Myocyte (in vitro differentiated cells): ENCODE measurements at places on chromosomes 2 and 18. TPM values are rescaled to one million over a fixed set of nuclear protein-coding genes. Genes with fewer than 3 reads are reported as not detected.
A peak's percentile ranks its signal among the peaks of the same experiment; 100 is the strongest.

The ABCG8 gene
- total RNA-seq: not detected in 2 replicates

The GFPT1 gene
- total RNA-seq: 40.5 and 80.7 TPM in 2 replicates

The CCL20 gene
- total RNA-seq: not detected in 2 replicates

DNA sequence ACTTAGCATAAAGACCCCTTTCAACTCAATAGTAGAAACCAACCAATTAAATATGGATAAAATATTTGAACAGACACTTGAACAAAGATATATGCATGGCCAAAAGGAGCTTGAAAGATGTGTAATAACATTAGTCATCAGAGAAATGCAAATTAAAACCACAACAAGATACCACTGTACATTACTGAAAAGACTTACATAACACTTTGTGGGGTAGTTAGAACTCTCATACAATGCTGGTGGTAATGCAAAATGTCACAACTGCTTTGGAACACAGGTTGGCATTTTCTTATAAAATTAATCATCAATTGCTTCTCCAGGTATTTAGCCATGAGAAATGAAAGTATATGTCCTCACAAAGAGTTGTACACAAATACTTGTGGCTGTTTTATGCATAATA is 60.7 kb downstream of the TTC27 start:
- no peak for DNase-seq

- no peak for DNase-seq
Measured at GRCh38 chr18:23503963-23504344, 643 bp downstream of the RMC1 start.

DNA sequence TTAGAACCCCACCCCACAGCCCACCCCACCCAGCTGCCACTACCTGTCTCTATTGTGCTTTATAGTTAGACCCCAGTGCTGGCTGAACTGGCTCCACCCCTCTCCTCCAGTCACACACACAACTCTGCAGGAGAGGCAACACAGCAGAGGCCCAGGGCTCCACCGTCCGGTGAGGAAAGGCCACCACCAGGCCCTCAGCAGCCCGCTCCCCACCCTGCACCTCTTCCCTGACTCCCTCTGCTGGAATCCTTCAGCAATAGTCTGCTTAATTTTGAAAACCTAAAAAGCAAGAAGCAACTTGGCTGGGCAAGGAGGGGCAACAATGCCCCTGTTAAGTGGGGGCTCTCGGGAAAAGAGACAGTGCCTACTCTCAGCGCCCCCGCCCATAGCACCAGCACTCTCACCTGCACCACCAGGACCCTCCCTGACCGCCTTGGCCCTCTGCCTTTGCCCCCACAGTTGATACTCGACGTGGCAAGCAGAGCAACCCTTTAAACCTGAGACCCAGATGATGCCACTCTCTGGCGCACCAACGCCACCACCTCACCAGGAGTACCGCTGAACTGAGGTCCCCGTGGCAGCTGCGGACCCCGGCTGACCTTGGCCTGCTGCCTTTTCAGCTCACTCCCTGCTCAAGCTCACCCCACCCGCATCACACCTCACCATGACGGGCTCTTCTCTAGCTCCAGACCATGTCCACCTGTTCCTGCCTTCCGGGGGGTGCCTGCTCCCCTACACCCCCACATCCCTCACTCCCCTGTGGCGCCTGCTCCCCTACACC is 45.7 kb downstream of the NDUFA10 start:
- no peak for DNase-seq

GRCh38 chr18:48207733-48208132 is 201.4 kb downstream of the ZBTB7C start:
- no peak for DNase-seq

The HOXD12 gene
- total RNA-seq: not detected in 2 replicates

DNA sequence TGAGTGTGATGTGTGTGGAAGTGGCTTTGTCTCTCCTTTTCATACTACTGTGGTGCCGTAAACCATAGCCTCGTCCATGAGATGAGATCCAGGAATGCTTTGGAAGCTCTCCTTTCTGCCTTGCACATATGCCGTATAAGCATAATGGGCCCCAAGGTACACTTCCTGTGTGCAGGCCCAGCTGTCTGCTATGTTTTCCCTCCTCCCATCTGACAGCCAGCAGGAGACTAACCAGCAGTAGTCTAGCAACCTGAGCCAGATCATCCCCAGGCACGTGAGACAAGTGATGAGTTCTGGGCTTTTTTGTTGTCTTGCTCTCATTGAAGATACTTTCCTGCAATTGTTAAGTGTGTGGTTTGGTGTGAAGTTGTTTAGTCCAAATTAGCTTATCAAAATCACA is 555.5 kb upstream of the LRRTM4 start:
- DNase-seq: no peak

The VWA3B gene
- not detected in 2 replicates for total RNA-seq

- DNase-seq: no peak
Measured at GRCh38 chr2:156455361-156455975, 19.3 kb downstream of the GPD2 start.

DNA sequence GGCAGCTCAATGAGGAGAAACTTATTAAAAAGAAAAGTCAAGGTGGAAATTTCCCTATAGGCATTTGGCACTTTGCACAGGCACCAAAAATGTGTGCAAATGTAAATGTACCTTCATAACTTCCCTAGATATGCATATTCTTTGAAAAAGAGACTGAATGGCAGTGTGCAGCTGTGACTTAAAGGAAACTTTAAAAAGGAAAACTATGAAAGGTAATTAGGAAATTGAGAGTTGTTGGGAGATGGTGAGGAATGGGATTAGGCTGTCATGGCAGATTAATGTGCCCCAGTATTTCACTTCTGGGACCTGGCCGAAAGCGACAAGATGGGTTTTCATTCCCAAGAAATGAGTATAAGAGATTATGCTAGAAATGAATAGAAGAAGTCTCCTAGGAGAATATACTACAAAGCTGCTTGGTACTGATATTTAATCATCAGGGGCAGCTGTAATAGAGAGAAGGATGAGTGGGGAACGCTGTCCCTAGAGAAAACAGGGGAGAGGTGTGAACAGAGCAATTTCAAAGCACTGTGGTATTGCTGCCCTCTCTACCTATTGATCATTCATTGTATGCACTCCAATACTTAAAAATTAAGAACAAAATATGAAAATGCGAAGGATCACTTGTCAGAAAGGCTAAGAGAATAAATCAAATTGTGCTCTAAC is 313.1 kb downstream of the AGPS start:
- DNase-seq: no peak

DNA sequence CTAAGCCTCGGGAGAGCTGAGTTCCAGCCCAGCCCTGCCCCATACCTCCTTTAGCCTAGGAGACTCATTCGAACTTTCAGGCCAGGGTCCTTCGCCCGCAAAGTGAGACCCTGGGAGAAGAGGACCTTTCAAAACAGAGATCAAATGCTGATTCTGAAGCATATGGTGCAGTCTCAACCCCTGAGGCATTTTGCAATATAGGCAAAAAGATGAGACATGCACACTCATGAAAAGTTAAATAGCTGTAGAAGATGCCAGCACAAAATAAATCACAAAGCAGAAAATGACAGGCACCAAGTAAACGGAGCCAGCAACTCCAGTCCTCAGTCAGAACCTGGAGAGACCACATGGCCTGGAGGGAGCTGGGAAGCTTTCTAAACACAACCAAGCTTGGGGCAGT is 542.7 kb upstream of the RAB6C start:
- no peak for DNase-seq

DNA sequence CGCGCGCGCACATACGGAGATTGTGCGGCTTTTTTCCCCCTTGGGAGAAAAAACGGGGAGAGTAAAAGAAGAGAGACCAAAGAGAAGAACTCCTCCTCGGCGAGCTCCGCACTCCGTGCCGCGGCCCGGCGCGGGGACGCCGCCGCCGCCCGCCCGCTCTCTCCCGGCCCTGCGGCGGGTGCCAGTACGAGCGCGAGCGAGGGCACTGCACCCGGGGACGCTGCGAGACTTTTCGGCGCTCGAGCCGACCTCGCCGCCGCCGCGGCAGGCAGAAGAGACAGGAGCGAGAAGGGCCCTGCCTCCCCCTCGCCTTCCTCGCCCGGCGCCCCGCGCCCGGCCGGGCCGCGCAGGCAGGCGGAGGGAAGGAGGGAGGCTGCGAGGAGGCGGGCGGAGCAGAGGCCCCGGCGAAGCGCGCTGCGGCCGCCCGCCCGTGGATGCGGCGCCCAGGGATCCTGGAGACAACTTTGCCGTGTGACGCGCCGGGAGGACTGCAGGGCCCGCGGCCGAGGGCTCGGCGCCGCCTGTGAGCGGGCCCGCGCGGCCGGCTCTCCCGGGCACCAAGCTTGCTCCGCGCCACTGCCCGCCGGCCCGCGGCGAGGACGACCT is 857 bp upstream of the INHBB start:
- DNase-seq: no peak

The MATN3 gene
- total RNA-seq: 1.1 and 1.2 TPM in 2 replicates

DNA sequence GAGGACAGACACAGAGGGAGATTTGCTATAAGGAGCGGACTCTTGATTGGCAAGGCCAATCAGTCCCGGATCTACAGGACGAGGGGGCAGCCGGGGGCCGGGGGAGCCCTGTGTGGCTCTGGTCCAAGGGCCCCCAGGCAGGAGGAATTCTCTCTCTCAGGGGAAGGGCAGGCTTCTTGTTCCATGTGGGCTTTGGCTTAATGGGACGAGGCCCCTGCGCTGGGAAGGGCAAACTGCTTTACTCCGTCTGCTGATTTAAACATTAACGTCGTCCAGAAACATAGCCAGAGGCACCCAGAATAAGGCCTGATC is 75.9 kb downstream of the TMEM18 start:
- no peak for DNase-seq

The CPSF3 gene
- total RNA-seq: 44.0 and 45.3 TPM in 2 replicates

The POU3F3 gene
- total RNA-seq: not detected in 2 replicates

DNA sequence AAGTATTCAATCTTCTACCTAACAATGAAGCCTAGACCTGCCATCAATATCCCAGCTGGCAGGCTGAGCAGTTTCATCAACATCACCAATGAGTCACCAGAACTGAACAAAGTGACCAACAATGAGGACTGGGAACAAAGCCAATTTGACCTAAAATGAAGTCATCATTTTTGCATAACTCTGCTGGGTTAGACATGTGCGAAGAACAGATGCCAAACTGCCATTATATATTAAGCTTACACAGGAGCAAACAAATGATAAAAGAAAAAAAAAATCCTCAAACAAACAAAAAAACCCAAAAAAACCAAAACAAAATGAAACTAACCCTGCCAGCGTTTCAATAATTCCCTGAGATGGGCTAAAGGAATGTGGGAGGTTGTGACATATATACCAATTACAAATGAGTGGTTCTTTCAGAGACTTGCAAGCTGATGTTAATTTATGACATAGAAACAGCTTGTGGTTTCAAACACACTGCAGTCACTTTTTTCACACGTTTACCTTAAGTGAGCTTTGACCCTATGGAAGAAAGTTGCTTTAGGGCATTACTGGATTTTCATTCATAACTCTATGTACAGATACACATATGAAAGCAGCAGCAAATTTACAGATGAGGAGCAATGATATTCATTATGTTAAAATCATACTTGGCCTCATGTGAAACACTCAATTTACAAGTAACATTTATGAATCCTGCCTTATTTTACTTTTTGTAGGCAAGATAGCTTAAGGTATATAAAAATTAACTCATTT is 56.9 kb upstream of the CCDC141 start:
- peak; percentile 96 for DNase-seq

GRCh38 chr2:148901142-148901541 is 26.1 kb downstream of the KIF5C start:
- no peak for DNase-seq

- no peak for DNase-seq
Measured at GRCh38 chr18:22348521-22349316, 69.0 kb downstream of the CTAGE1 start.

DNA sequence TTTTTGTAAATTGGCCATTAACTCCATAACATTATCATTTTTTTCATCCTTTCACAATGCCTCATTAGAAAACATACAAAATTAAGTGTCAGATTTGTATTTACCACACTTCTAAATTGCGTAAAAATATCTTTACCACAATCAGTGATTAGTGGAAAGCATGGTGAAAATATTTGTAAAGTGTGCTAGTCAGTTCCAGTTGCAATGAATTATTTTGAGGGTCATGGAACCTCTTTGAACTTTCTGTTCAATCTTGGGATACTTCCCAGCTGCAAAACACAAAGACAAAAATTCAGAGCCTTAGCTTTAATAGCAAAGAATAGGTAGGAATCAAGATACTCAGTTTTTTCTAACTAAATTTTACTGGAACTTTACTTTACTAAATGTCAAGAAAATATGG is 4.0 kb upstream of the COL3A1 start:
- DNase-seq: no peak

DNA sequence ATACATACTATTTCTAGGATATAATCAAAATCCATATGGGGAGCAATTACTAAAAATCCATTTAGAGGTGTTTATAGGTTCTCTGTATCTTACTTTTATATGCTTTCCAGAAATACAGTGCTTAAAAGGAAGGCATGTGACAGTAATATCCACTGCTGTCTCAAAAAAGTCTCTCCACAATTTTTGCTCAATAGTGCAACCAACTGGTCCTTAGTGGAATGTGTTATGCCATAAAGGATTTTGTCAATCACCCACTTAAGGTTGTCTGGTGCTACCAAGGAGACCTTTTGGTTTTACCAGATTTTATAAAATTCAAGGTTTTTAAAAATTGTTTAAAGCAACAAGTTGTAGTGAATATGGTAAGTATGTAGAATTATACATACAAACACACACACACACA is 328.5 kb upstream of the DSEL start:
- peak; percentile 13 for DNase-seq
